ENCODE measurements at places on chromosomes 7 and 10.

- DNase-seq = no peak
Observed at GRCh38 chr10:122702275-122702674, 2.6 kb upstream of the C10orf120 start.

DNA sequence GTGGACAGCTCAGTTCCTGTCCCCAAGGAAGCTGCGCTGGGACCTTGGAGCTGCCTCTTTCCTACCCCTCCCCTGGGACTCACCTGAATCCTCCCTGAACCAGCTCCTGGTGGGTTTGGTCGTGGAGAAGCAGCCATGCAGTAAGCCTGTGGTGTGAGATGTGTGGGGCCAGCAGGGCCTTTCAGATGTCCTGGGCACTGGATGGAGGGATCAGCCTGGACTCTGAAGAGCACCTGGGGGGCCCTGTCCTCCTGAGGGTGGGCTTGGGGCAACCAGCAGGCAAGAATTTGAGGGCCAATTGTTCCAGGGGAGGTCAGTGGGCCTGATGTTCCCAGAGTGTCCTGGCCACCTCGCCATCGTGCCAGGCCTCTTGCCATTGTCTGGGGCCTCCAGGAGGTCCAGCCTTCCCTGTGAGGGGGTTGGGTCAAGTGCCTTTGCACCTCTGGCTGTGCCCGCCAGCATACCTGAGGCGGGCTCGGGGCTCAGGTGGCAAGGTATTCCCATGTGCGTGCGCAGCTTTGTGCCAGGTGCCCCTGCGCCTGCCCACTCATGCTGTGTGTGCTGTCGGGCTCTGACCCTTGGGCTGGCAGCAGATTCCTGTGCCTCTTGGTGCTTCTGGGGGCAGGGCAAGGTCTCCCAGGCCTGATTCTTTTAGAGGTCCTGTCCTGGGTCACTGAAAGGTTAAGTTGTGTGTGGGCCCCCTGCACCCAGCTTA lies 7.3 kb downstream of the TRIM8 start:
- no peak for DNase-seq

DNA sequence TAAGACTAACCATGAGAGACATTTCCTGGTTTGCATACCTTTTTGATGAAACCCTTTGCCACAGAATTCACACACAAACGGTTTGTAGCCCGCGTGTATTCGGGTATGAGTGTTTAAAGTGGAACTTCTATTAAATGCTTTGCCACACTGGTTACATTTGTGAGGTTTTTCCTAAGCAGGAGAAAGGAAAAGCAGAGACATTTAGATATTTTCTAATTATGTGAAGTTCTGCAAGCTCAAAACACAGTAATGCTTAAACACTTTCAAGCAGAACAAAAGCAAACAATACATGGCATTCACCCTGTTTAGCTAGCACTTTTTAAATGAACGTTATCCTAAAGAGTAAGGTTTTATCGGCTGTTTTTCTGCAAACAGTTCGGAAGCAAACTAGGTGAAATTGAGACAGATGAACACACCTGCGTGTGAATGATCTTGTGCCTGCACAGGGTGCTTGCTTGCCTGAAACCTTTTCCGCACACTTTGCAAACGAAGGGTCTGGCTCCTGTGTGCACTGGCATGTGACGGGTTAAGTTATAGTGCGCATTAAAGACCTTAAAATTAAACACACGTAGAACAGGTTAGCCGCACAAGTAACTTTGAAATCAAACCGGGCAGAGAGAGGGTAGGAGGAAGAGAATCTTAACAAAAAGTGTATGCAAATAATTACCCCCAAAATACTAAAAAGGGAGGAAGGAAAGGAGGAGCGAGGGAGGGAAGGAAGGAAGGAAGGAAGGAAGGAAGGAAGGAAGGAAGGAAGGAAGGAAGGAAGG lies 1.6 kb downstream of the FEZF1 start:
- DNase-seq = no peak

DNA sequence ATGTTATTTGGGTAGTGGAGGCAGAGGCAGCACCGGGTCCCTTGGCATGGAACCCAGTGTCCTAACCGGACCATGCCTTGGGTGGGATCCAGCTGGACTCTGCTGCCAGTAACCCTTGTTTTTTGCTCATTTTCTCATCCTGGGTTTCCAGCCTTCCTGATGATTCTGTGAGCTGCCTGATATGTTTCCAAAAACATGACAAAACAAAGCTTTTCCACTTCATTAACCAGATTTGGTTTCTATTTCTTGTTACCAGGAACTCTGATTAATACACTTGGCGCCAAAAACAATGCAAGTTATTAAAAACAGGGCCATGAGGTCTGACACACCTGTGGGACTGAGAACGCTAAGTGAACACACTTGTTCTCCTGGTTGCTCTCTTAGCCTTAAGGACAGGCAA lies 32.8 kb upstream of the DLG5 start:
- DNase-seq = no peak

GRCh38 chr7:159030490-159031134 lies 114.1 kb downstream of the VIPR2 start:
- no peak for DNase-seq

All from EH (cell line).